ENCODE measurements at places on chromosomes 13 and 19.

DNA sequence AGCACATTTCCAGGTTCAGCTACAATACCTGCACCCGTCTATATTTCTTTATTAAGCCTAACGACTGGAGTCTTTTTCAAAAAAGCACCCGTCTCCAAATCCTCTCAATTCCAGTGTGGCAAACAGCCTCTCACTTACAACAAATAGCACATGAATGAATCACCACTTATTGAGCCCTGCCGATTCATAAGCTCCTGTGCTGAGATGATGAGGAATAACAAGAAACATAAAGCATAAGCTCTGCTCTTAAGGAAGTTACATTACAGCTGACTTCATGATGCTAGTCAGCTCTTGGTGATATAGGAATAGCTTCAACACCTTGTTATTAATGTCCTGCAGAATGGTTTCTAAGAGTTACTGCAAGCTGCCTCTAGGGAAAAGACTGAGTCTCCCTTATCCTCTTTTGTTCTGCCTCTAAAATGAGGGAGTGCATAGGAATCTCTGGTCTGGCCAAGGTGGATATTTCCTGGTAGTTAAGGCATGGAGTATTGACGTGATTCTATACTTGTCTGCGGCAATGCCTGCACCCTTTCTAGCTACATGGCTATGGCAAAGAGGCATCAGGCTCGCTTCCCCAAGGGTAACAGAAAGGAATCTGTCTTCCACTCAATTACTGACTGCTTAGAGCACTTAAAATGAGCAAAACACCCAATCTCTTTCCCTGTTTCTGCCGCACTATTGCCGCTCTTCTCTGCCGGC, 195.7 kb downstream of the KLF12 start:
- no peak for DNase-seq

- no peak for DNase-seq
Measured at GRCh38 chr19:15563931-15564330, 51.1 kb upstream of the CYP4F8 start.

- DNase-seq: no peak
Measured at GRCh38 chr19:16795731-16796130, 33.5 kb upstream of the SIN3B start.

- no peak for DNase-seq
Measured at GRCh38 chr19:28051047-28051446, 1161.9 kb downstream of the UQCRFS1 start.

DNA sequence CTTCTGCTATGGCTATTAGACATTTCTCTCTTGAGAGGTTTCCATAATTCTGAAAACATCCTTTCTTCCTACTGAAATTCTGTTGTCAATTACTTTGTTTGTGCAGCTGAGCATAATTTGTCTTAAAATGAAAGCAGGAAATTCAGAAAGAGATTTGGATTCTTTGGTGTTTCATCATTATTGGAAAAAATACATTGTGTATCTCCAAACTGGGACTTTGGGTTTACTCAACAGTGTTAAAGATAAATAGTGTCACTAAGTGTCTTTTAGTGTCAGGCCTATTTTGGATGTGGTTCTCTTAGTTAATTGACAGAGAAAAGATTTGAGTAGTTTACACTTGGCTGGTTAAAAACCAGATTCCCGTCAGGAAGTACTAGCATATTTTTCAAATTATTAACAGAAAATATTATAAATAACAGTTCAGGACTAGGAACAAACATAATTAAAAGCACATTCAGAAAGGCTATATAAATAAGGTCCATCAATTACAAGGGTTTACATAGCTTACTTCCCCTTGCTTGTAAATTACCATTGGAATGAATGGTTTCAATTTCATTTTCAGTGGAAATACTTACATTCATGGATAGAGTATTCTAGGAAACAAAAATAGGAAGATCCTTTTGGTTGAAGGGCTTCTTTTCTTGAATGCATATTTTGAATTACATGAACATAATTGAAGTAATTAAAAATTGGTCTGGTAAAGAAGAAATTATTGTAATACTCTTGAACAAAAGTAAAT, 483.1 kb downstream of the GPC6 start:
- no peak for DNase-seq

DNA sequence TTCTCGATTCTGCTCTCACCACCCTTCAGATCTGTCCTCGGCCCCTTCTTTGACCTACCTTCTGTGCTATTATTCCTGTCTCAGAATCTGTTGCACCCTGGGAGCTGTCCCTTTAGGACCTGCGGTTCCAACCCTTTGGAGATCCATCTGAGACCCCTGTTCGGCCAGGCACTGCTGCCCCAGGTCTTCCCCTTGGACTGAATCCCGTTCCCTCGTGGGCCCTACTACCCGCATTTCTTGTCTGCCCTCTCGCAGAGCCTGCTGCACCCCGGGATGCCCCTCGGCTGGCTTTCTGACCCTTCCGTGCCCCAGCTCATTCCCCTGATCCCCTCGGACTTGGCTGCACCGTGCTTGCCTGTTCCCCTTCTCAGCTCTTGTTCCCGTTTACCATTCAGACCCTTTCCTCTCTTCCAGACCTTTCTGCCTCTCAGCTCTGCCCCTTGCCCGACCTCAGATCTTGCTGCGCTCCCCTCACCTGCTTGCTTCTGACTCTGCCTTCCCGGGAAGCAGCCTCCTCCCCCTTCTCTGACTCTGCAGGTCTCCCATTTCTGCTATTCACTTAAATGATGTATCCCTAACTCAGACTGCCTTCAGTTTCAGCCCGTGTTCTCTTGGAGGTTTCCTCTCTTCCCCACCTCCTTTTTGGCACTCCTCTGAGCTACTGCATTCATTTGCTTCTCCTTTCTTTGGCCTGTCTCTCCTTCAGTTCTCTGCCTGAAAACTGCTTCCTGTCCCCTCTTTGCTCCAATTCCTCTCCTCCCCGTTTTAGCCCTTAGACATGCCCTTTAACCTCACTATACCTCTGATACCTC, 1.1 kb downstream of the ARHGAP35 start:
- DNase-seq: no peak

- no peak for DNase-seq
Measured at GRCh38 chr19:10299545-10300458, 9.8 kb downstream of the ZGLP1 start.

GRCh38 chr19:15015946-15016542, 33.2 kb upstream of the CASP14 start:
- DNase-seq: no peak

- DNase-seq: no peak
Measured at GRCh38 chr13:88031980-88032559, 360.9 kb downstream of the SLITRK5 start.

DNA sequence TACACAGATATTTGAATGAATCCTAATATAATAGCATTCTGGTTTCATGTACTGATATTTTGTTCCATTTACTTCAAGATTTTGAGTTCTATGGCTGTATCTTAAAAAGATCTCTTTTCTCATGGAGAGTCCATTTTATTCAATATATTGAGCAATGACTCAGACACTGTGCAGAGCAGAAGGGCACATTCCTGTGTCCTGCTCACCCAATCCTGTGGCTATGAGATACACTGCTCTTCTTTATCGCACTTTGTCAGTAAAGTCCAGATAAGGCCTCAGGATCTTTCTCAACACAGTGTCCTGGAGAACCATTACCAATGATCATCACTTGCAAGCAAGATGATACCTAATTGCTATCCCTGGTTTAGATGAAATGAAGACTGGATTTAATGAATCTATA, 155.0 kb downstream of the CYSLTR2 start:
- DNase-seq: no peak

DNA sequence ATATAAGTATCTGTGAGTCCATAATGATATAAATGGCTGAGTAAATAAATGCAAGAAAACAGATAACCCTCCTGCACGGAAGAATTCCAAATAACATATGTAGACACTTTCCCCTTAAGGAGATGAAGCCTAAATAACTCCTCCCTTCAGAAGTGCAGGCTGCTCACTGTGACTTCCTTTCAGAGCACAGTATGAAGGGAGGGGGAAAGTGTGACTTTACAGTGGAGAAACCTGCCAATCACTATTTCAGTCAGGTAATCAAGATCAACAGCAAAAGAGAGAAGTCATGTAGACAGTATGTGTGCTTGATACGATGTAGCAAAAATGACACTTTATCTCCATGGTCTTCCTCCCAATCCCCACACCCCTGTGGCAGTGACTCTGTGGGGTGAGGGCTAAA, 7.1 kb downstream of the GGACT start:
- DNase-seq: no peak

DNA sequence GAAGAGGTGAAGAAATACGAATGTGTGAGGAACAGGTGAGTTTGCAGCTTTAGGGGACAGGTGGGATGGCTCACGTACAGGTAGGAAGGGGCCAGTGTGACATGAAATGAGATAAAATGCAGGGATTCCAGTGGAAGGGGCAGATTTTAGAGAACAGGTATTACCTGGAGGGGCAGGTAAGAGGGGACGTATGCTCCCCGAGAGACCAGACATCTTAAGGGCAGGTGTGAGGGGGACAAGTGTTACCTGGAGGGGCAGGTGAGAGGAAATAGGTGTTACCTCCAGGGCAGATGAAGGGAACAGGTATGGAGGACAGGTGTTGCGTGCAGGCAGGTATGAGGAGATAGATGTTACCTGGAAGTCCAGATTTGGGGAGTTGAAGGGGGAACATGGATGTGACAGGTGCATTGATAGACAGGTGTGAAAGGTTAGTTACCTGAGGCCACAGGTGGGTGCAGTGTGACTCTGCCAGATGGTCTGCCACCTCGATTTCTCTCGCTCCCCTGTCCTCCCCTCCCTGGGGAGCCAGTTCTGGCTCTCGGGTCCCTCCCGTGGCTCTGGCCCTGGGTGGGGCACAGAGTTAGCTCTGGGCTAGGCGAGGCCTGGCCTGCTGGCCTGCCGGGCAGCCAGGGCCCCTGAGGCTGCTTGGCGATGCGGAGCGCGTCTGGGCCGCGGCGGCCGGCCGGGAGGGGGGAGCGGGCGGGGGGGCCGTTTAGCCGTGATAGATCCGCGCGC, 2.1 kb downstream of the ERFL start:
- no peak for DNase-seq

- no peak for DNase-seq
Measured at GRCh38 chr19:2500156-2500555, 24.2 kb downstream of the GADD45B start.

GRCh38 chr13:102596147-102597028, at the start of gene TPP2:
Gene TPP2 (plus strand): TSS chr13:102596986. CDS start chr13:102597039, 53 bp downstream.
- peak; percentile 90 for DNase-seq

DNA sequence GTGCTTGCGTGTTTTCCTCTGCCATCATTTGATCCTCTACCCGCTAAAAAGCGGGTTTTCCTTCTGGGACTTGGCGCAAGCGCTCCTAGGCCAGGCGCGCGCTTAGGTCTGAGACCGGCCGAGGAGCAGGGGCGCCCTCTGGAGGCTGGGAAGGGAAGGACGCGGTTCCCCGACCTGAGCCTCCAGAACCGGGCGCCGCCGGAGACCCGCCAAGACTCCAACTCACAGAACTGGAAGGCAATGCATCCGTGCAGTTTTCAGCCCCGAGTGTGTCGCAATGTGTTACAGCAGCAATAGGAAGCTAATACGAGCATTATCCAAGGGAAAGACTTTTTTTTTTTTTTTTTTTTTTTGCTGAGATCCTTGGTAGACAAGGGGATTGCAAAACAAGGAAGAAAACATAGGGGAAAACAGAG, 190.9 kb downstream of the COL4A1 start:
- no peak for DNase-seq

DNA sequence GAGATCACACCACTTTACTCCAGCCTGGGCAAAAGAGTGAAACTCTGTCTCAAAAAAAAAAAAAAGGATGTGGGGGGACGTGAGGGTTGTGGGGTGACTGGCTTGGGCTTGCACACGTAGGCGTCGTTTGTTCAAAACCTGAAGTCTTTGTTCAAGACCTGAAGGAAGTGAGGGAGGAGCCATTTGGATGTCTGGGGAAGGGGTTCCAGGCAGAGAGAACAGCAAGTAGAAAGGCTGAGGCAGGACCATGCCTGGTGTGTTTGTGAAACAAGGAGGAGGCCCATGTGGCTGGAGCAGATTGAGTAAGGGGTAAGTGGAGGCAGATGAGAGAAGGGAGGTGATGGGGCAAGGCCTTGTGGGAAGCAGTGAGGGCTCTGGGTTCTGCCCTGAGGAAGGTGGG, 27.8 kb downstream of the PIN1 start:
- no peak for DNase-seq

DNA sequence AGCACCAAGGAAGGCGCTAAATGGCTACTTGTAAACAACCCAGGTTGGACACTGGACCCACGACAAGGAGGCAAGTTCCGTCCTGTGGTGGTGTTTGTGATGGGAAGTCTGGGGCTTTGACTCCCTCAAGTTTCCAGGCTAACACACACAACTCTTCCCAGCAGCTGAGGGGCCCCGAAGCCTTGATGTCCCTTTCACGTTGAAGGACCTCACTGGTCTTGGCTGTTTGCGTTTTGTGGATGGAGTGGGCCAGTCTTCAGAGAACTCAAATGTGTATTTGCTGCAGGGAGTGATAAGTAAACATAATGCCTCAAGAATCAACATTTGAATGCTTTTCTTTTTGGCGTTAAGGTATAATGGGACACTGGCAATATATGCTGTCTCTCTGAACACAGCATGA, 199.2 kb downstream of the TM9SF2 start:
- DNase-seq: no peak

DNA sequence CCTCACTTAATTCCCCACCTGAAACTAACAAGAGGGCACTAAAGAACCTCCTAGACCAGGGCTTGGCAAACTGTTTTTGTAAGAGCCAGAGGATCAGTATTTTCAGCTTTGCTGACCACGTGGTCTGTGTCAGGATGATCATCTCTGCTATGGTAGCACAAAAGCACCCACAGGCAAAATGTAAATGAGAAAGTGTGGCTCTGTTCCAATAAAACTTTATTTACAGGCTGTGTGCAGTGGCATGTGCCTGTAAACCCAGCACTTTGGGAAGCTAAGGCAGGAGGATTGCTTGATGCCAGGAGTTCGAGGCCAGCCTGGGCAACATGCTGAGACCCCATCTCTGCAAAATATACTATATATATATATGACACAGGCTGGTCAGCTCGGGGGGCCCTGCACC, 31.2 kb downstream of the DNMT1 start:
- no peak for DNase-seq

DNA sequence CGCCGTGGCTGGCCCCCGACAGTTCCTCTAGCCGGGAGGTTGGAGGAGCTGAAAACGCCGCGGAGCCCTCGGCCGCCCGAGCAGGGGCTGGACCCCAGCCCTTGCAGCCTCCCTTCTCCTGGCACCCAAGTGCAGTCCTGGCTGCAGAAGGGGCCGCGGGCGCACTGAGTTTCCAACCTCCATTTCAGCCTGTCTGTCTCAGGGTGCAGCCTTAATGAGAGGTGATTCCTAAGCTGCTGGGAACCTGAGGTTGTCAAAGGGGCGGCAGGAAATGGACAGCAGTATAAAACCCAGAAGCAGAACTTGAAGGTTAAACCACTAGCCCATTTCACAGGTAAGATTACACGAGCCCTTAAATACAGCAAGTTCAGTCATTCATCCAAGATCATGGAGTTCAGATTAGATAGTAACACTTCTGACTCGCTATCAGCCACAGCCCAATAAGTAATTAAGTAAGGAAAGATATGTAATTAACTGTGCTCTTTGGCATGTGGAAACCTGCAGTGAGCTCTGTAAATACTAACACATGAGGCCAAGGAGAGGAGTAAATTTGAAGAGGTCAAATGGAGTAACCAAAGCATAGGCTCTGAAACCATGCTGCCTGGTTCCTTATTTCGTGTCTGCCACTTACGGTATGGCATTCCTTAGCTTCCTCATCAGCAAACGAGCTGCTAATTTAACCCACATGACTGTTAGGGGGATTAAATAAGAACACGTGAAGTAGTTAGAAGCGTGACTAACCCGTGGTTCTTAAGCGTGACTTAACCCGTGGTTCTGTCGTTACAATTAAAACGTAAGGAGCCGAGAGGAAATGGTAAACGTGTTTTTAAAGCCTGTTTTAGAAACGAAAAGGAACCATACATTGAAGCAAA, 686 bp downstream of the SETDB2 start:
- DNase-seq: no peak
